GM19239 (cell line): ENCODE measurements at places on chromosomes 4 and X.

DNA sequence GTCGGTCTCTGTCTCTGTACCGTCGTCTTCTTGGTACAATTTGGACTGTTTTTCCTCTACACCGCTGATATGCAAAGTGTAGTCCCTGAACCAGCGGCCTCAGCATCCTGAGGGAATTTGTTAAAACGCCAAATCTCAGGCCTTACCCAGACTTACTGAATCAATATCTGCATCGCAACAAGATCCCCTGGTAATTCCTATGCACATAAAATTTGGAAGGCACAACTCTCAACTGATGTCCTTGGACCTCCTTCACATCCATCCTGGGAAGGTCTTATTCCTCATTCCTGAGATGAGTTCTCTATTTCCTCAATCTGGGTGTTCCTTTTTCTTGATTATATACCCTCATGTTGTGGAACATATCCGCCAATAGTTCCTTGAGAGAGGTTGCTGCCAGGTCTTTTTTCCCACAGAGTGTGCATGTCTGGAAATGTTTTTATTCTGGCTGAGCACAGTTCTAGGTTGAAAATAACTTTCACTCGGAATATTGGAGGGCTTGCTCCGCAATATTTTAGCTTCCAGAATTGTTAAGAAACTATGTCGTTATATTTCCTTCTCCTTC, 738 bp upstream of the HPF1 start:
- DNase-seq, result no peak

DNA sequence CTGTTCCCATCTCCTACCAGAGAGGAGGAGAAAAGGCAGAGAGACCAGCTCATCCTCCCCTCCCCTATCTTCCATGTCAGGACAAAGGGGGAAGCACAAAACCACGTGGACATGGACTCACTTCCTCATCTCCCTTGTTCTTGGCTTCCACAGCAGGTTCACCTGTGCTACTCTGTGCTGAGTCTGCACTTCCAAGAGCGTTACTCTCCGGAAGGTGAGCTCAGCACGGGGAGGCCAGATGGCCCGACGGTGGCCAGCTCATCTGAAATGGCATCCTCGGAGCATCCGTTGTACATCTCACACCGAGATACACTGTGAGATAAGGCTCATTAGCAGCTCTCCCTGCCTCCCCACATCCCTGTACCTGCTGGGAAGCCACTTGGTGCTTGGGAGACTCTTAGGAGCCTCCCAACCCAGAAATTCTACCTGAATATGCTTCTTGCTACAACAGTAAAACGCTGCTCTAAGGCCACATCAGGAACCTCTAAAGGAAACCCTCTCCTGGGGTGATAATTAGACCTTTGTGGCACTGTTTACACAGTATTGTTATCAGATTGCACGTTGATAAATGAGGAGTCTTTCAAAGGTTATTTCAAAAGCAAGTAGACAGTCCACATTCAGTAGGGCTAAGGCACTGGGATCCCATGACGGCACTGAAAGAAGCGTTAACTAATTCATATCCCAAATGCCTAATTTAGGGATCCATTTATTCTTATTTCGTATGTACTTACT, 19.4 kb downstream of the LGI2 start:
- DNase-seq, result no peak

- no peak for DNase-seq
Measured at GRCh38 chr4:186699881-186700397, 23.7 kb downstream of the FAT1 start.

GRCh38 chr4:124682384-124682783, 30.1 kb downstream of the ANKRD50 start:
- no peak for DNase-seq

GRCh38 chrX:49276671-49277534, 7.3 kb downstream of the PPP1R3F start:
- DNase-seq, result no peak
